ENCODE measurements at places on chromosomes 7 and 10. TPM values are rescaled to one million over a fixed set of nuclear protein-coding genes. Genes with fewer than 3 reads are reported as not detected.

IMMP2L gene
- 14.6 TPM for total RNA-seq

GPR141 gene
- total RNA-seq = under 0.01 TPM

FOXK1 gene
- 26.9 TPM for total RNA-seq

LRRN3 gene
- total RNA-seq = 1.8 TPM

SMO gene
- 12.6 TPM for total RNA-seq

GHRHR gene
- not detected for total RNA-seq

ATOH7 gene
- not detected for total RNA-seq

CCAR1 gene
- 24.9 TPM for total RNA-seq

LSM8 gene
- 39.5 TPM for total RNA-seq

LIPM gene
- total RNA-seq = not detected

NFE2L3 gene
- total RNA-seq = 5.4 TPM

NODAL gene
- total RNA-seq = not detected

UPK3BL2 gene
- total RNA-seq = 1.0 TPM

MACROH2A2 gene
- total RNA-seq = 12.1 TPM

NEUROD6 gene
- not detected for total RNA-seq

ZNF804B gene
- not detected for total RNA-seq

ANKRD16 gene
- total RNA-seq = 9.9 TPM

EN2 gene
- total RNA-seq = not detected

PODXL gene
- total RNA-seq = 0.26 TPM

PDGFA gene
- total RNA-seq = 10.8 TPM

MSS51 gene
- 1.5 TPM for total RNA-seq

LDB3 gene
- under 0.01 TPM for total RNA-seq

CARD11 gene
- total RNA-seq = not detected

COL1A2 gene
- total RNA-seq = 2,400 TPM

DYDC1 gene
- not detected for total RNA-seq

CRPPA gene
- 1.5 TPM for total RNA-seq

SPDYE16 gene
- total RNA-seq = 0.17 TPM

LFNG gene
- 0.33 TPM for total RNA-seq

TEX47 gene
- total RNA-seq = not detected

CREB5 gene
- total RNA-seq = 3.1 TPM

WEE2 gene
- total RNA-seq = not detected

HOXA1 gene
- total RNA-seq = 0.50 TPM

ACBD7 gene
- under 0.01 TPM for total RNA-seq

GJC3 gene
- not detected for total RNA-seq

FAM241B gene
- 0.26 TPM for total RNA-seq

UCN3 gene
- not detected for total RNA-seq

MCM7 gene
- 16.7 TPM for total RNA-seq

ZNF800 gene
- total RNA-seq = 12.4 TPM

ANKRD22 gene
- total RNA-seq = 0.17 TPM

SRRM3 gene
- total RNA-seq = 1.0 TPM

ZNF853 gene
- total RNA-seq = 0.66 TPM
